D341Med (cell line): ENCODE measurements at places on chromosomes 3 and 15.

DNA sequence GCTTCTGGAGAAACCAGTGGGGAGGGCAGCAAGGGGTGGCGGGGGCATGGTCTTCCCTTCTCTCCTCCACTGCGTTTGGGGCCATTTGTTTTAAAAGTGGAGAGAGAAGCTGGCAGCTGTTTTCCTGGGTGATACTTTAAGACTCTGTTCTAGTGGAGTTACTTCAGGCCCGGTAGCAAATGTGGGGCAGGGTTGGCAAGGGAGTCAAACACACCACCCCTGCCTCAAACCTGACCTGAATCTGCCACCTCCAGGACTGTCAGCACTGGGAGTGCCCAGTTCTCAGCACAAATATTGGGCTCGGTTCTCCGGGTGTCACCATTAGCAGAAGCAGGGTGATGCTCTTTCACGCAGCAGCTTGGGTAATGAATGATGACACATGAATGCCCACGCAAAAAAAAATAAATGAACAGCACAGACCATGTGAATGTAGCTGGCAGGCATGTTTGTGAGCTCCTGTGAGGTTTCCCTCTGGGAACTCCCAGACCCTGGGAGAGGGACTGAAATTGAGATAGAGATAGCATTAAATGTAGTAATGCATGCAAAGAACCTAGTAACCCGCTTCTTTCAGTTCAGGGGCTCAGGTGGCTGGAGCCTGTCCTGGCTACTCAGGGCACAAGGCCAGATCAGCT lies 424.0 kb downstream of the MCTP2 start:
- DNase-seq: no peak

DNA sequence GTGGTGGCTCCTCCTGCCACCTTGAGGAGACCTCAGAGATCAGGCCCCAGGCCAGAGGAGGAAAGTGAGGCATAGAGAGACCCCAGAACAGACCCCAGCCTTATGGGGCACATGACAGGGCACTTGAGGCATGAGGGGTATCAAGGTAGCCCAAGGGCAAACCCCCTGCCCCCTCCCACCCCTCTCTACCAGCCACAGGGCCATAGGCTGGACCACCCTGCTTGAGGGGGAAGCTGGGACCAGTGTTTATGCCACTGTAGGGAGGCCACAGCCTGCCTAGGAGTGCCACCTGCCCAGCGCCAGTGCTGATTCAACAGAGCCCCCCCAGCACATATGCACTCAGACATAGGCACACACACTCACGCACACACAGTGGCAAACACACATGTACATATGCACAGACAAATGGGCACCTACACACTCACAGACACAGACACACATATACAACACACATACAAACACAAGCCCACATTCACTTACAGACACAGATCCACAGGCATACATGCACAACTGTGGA lies 10.3 kb downstream of the MYL3 start:
- no peak for DNase-seq

GRCh38 chr15:79973456-79974195 lies 2.6 kb upstream of the BCL2A1 start:
- no peak for DNase-seq

- DNase-seq: no peak
Observed at GRCh38 chr3:9153904-9154619, 95.4 kb downstream of the SRGAP3 start.

DNA sequence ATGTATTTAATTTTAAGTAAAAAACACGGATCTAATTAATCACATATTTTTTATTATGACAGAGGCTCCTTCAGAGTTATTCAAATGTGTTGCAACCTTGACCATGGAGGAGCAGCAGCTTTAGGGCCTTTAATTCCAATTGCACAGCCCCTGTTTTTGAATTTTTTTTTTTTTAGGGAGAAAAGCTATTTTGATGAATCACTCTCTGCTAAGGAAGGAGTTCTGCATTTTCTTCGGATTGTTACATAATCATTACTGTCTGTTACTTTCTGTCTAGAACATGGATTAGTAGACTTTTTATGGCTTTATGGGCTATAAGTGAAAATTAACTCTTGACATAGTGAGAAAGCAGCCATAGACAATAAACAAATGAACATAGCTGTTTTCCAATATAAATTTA lies 90.8 kb downstream of the MCTP2 start:
- DNase-seq: no peak

DNA sequence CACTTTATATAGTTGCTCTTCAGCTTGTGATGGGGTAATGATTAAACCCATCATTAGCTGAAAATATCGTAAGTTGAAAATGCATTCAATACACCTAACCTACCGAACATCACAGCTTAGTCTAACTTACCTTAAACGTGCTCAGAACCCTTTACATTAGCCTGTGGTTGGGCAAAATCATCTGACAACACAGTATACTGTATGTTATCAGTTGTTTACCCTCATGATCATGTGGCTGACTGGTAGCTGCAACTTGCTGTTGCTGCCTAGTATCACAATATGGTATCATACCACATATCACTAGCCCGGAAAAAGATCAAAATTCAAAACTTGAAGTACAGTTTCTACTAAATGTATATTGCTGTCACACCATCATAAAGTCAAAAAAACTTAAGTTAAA lies 9.5 kb downstream of the ZNF280D start:
- no peak for DNase-seq

DNA sequence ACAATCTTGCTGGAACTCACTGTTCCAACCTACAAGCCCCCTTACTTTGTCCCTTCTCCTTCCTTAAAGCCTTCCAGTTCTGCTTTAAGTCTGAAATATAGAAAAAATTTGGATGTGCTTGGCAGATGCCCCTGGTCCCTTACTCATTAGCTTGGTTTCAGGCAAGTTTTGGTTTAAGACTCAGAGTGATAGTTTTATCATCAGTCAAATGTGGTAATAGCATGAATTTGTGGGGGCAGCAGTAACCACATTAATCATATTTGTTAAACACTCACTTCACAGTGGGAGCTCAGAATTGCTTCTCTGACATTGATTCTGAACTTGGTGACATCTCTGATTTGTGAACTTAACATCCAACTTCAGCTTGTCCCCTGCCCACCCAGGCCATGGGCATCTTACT lies 58.3 kb upstream of the ALDH1A3 start:
- DNase-seq: no peak

- no peak for DNase-seq
Observed at GRCh38 chr3:188385295-188385694, 231.3 kb downstream of the LPP start.

DNA sequence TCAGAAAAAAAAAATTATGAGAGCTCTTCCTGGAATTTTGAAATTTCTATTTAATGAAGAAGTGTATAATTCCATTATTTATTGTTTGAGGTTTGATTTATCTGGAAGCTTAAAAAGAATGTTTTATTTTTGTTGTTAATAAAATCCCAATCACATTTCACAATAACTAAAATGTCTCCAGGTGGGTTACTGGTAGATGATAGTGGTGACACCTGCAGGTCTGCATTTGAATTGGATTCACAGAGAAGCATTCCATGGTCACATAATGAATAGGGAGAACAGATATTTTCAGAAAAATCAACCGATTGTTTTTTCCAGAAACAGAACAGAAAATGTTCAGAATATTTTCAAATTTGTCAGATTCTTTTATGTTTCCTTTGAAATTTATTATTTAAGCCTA lies 48.3 kb downstream of the ASB7 start:
- no peak for DNase-seq

- no peak for DNase-seq
Observed at GRCh38 chr3:59818033-59818918, 768.5 kb upstream of the CFAP20DC start.

DNA sequence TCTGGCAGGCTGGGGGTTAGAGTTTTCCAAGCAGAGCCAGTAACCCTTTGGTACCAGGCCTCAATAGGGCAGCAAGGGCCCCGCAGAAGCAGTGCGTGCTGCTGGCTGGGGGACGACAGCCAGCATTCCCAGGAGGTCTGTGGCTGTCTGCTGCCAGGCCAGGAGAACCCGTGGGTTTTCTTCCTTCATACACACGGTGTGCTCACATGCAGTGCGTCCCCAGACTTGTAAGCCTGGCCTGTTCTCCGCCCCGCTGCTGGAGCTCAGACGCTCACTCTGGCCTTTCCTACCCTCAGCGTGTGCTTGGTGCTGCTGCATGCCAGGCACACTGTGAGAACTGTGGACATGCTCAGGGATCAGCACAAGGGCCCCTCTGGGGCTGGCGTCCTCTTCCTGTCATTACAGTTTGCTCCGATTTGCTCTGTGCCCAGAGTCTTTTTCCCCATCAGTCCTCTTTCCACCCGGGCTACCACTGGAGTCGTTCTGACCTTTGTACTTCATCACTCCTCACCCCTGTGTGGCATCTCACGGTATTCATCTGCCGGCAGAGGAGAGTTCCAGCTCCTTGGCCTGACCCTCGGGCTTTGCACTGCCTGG lies 149.5 kb downstream of the DNAJB8 start:
- no peak for DNase-seq

- no peak for DNase-seq
Observed at GRCh38 chr3:54780336-54780735, 147.5 kb downstream of the LRTM1 start.

DNA sequence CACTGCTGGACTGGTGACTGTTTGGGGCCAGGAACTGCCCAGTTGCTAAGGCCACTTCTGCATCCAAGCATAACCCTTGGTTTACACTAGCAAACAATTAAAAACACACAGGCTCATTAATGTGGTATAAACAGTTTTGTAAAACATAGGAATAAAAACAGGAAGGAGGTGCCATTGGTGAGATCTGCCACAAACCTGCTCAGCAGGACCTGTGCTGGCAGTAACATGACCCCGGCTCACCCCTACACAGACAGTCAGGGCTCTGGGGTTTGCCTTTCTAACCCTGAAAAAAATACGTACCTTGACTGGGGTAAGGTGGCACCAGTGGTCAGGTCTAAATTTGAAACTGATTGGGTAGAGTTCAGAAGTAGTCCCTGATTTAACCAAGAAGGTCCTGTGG lies 76.2 kb downstream of the ATP1B3 start:
- no peak for DNase-seq

- peak; percentile 31 for DNase-seq
Observed at GRCh38 chr3:169579116-169579710, 84.3 kb downstream of the MECOM start.

DNA sequence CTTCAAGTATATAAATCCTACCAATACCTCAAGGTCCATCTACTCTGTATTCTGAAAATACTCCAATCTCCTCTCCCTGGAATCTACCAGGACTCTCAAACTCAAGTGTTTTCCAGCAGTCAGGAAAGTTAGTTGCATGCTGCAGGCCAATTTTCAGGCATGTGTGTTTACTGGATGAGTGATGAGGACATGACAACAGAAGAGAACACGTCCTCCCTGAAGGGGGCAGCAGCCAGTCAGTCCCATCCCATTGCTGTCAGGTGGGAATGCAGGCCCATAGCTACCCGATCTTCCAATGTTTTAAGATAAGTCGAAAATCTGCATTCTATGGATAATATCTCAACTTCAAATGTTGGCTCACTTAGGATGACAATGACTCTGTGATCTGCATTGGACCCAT lies 496.2 kb downstream of the FHIT start:
- peak; percentile 70 for DNase-seq

DNA sequence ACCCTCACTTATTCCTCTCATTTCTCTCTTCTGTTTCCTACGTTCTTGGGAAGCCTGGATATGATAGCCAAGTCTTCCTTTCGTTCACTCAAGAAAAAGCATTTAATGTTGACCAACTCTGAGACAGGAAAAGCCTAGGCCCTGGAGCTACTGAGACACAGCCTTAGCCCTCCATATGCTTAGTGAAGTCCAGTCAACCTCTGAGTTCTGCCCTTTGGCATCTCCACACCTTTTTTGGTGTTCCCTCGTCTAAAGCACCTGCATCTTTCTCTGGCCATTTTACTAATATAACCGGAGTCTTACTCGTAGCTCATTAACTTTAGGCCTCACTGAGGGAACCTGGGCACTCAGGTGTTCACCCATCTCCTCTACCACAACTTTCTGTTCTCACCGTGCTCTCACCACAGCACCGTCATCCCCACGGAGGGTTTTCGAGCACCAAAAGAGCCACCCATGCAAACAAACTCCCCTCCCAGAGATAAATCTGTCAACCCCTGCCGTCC lies 632 bp downstream of the MTHFS start:
- no peak for DNase-seq

DNA sequence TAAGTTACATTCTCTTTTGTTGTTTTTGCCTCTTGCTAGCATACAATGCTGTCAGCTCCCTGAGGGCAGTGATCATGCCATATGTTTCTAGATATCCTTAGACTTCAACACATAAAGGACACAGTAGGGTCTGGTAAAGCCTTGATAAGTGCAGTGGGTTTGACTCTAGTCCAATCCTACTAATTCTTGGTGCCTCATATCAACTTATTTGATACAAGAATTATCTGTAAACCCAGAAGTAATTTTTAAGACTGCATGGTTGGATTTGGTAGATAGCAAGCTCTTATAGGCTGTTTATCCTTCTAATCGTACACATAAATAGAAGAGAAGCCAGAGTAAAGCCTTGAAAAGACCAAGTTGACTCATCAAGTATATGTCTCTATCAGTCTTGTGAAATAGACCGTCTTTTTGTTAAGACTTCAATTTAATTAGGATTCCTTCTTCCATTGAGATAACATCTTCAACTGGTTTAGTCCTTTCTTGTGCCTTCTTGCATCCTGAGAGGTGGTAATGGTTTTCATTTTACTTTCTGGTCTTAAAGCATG lies 265.6 kb upstream of the CDIN1 start:
- DNase-seq: no peak

- DNase-seq: no peak
Observed at GRCh38 chr3:11919390-11919789, 72.7 kb upstream of the TAMM41 start.

- peak; percentile 81 for DNase-seq
Observed at GRCh38 chr15:56491110-56491722, 26.3 kb upstream of the MNS1 start.

- DNase-seq: no peak
Observed at GRCh38 chr15:74007820-74008371, 13.4 kb downstream of the PML start.

DNA sequence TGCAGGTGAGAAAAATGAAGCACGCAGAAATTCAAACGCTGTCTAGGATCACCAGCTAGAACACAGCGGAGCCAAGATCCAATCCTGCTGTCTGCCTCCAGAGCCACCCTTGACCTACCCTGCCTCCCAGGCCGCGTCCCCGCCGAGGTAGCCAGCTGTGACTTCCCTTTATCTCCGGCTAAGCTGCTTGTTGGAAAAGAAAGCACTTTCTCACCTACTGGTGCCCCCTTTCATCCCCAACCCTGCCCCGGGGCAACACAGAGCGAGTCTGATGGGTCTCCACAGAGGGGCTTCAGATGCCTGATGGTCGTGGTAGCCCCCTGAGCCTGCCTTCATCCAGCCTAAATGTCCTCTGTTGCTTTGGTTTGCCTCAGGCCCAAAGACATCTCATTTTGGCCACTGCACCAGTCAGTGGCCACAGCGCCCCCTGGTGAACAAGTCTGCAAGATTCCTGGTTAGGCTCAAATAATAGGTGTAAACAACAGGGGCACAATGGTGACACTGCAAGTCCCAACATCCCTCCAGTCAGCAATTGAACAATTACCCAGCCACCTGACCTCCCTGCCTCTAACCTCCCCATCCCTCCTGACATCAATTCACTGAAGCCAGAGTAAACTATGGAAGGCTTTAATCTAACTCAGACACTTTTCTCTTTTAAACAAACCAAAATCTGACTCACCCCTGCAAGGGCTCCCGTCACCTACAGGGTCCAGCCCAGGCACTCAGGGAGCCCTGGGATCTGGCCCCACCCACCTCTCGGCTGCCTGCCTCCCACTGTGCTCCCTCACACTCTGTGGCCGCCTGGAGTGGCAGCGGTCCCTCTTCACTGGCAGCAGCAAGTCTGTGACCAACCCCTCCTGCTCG lies 27.3 kb upstream of the BCL2L10 start:
- DNase-seq: peak; percentile 80
